Heart left ventricle (tissue), 16 donors: ENCODE measurements at places on chromosomes 16 and 17. TPM values are rescaled to one million over a fixed set of nuclear protein-coding genes. Genes with fewer than 3 reads are reported as not detected.

GRCh38 chr17:19724501-19725420, 8.4 kb upstream of the SLC47A2 start:
- peak; percentile 69 for DNase-seq
- no peaks in the 10 kb centered on the region for H3K36me3 ChIP-seq
- peak overlapping the region; percentile 39 for H3K27ac ChIP-seq
- H3K4me3 ChIP-seq: no peak overlapping the region
- H3K4me1 ChIP-seq: peaks cover 29% of the 10 kb centered on the region

DNA sequence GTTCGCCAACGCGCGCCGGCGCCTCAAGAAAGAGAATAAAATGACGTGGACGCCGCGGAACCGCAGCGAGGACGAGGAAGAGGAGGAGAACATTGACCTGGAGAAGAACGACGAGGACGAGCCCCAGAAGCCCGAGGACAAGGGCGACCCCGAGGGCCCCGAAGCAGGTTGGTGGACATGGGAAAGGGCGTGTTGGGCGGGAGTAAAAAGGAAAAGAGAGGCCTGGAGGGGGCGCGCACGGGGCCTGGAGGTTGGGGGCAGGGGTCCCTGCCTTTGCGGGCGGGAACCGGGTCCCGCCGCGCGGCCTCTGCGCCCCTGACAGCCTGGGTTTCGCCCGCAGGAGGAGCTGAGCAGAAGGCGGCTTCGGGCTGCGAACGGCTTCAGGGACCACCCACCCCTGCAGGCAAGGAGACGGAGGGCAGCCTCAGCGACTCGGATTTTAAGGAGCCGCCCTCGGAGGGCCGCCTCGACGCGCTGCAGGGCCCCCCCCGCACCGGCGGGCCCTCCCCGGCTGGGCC, 2.1 kb downstream of the IRX5 start:
- DNase-seq: peak; percentile 28
- H3K4me3 ChIP-seq: peak overlapping the region; percentile 71
- H3K4me1 ChIP-seq: no peaks in the 10 kb centered on the region
- peak overlapping the region; percentile 16 for H3K27ac ChIP-seq
- H3K27me3 ChIP-seq: peaks cover 61% of the 10 kb centered on the region

Gene ABCA8
- 25.0 TPM for total RNA-seq

DNA sequence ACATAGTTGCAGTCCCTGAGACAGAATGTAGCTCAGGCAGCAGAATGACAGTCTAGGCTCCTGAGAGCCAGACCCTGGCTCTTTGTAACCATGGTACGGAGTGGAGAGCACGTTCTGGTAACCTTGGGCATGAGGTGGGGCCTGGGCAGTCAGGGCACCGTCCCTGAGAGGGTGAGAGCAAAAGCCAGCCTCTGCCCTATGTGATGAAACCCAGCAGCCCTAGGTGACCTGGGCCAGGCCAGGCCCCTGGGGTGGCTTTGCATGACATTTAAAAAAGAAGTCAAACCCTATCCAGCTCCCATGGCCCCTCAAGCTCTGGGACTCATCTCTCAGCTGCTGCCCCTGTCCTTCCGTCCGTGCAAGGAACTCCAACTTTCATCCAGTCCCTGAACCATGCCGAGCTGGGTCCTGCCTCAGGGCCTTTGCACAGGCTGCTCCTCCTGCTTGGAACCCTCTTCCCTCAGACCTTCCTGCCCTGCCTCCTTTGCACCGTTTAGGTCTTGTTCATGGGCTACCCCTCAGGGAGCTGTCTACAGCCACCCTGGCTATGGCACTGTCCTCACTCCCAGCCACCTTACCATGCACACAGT, 188.6 kb downstream of the NTN1 start:
- no peak overlapping the region for H3K27ac ChIP-seq
- H3K4me1 ChIP-seq: no peaks in the 10 kb centered on the region
- no peak for DNase-seq
- no peaks in the 10 kb centered on the region for H3K27me3 ChIP-seq

- no peaks in the 10 kb centered on the region for H3K36me3 ChIP-seq
- H3K27me3 ChIP-seq: no peaks in the 10 kb centered on the region
- H3K4me1 ChIP-seq: peaks cover 38% of the 10 kb centered on the region
- DNase-seq: no peak
These were observed 1.0 kb downstream of the NHERF1 start for GRCh38 chr17:74749279-74750038.

GRCh38 chr16:81237282-81237681, 1.2 kb upstream of the BCO1 start:
- no peak overlapping the region for H3K4me3 ChIP-seq
- H3K4me1 ChIP-seq: no peaks in the 10 kb centered on the region
- no peaks in the 10 kb centered on the region for H3K36me3 ChIP-seq

GRCh38 chr16:52827456-52827855, 225.2 kb downstream of the CHD9NB start:
- no peaks in the 10 kb centered on the region for H3K36me3 ChIP-seq
- H3K27ac ChIP-seq: no peak overlapping the region
- H3K4me1 ChIP-seq: no peaks in the 10 kb centered on the region
- DNase-seq: no peak
